ENCODE measurements at places on chromosomes 11 and 22.

GRCh38 chr11:105208019-105208418, 68.5 kb upstream of the CARD18 start:
- DNase-seq, result no peak

DNA sequence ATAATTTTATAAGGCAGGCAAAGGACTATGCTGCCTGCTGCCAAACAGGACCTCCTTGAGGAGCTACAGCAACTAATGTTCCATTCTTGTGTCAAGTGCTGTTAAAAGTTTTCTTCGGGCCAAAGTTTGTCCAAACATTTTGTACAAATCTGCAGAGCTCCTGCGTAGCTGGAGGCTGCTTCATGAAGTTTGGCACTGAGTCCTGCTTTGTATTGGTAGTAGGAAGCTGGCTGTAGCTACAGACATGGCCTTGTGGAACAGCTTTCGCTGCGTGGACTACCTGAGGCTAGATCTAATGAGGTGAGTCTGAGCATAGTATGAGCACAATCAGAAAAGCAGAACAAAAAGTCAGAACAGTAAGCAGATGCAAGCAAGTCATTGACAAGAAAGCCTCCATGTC, 528.1 kb downstream of the DLG2 start:
- DNase-seq, result peak; percentile 6

- no peak for DNase-seq
These were observed 91.9 kb downstream of the WT1 start for GRCh38 chr11:32343325-32344008.

DNA sequence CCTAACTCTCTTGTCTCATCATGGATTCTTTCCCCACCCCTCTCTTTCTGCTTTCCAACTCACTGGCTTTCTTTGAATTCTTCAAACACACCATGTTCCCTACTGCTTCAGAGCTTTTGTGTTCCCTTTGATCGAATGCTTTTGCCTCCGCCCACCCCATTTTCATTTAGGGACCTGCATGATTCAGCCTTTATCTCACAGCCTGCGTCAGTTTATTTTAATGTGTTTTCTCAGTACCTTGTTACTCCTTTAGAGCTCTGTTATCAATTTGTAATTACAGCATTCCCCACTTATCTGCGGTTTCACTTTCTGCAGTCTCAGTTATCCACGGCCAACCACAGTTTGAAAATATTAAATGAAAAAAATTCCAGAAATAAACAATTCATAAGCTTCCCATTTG, 451.3 kb downstream of the METTL15 start:
- peak; percentile 33 for DNase-seq

DNA sequence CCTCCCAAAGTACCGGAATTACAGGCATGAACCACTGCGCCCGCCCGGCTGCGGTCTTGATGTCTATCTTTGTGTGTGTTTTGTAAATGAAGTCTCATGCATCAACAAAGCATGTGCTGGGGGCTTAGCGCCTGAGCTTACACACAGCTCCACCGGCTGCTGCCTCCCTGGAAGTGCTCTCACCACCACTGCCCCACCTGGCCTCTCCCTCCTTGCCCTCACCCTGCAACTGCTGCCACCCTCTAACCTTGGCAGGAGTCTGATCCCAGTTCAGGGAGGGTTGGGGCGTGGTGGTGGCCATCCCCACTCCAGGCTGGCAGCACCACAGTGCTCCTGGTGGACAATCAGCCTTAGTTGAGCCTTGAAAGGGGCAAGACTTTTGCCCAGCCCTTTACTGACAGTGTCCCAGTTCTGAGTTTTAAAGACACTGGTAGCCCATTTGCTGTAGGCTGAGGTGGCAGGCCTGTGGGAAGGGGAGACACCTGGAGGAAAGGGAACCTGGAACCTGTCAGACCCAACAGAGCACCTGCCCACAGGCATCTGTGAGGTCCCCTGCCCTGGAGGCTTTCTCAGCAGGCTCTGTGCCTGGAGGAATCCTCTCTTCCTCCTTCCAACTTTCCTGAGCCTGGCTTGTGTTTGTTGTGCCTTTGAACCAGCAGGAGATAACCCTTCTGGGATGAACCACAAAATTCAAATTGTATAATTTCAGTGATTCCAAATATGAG, 42.4 kb upstream of the WEE1 start:
- no peak for DNase-seq

GRCh38 chr11:92536883-92537282, 312.3 kb downstream of the FAT3 start:
- DNase-seq, result no peak

DNA sequence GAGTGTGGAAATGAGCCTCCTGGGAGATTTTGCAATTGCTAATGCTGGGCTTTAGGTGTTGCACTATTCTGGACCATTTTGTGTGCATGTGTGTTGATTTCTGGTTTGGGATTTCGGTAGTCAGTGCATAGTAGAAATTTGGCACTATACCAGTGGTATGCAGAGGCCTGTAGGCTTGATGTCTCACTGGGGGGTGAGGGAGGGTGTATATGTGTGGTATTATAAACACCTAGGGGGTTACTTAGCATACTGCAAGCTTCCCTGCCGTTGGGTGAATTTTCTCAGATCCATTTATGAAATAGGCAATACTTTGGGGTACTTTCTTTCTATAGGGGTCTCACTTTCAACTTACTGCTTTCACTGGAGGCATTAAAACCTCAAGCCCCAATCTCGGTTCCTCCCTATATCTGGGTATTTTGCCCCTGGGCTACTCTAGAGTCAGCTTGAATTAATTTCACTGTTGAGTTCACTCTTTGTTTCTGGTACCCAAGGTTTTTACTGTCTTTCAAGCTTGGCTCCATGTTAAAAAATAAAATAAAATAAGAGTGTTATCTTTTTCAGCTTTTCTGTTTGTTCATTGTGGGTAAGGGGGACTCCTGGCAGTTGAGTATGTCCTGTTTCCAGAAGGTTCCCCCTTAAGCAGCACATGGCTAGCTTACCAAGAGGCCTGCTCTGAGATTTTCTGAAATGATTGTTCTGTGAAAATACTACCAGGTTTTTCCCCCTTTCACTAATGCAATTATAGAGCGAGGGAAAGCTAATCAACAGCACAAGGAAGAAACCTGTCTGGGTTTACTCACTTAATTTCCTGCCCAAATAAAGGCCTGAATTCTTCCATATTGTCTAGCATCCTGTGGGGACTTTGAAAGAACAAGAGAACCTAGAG, 45.8 kb downstream of the PPFIBP2 start:
- no peak for DNase-seq

- DNase-seq, result peak; percentile 67
These were observed 219.1 kb upstream of the CCDC179 start for GRCh38 chr11:23079382-23079813.

GRCh38 chr22:37817705-37818408, 5.3 kb upstream of the GALR3 start:
- peak; percentile 78 for DNase-seq

DNA sequence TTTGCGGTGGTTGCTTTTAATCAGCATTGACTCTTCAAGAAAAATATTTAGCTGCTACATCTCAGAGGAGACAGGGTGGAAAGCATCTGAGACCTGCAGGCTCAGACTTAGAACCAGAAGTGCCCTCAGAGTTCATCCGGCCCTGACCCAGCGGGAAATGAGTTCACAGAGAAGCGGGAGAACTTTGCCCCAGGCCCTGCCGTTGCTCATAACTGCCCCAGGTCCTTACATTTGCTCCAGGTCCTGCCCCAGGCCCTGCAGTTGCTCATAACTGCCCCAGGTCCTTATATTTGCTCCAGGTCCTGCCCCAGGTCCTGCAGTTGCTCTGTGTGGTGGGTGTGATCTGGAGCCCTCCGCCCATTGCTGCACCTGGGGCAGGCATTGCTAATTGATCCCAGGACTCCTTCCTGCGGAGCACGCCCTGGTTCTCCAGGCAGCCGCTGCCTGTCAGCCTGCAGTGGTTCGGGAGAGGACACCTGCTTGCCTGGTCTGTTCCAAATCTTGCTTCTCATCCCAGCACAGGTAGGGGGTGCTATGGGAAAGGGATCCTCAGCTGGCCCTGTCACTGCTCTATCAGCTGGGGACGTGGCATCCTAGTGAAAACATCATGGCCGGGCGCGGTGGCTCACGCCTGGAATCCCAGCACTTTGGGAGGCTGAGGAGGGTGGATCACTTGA, 58.1 kb upstream of the PPP6R3 start:
- no peak for DNase-seq

DNA sequence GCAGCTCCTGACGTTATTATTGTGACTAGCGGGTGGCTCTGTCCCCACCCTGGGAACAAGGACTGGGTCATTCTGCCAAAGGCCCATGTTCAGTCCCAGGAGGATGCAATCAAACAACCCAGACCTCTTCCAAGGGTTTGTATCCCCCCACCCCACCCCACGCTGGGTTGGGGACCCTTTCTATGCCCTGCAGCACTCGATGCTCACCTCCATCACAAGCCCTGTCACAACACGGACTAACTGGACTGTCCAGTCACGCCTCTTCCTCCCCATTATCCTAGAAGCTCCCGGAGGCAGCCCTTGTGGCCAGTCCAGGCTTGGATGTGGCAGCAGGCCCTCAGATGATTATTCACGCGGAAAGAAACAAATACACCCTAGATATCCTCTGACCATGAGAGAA, 3.7 kb downstream of the SHANK2 start:
- DNase-seq, result no peak

DNA sequence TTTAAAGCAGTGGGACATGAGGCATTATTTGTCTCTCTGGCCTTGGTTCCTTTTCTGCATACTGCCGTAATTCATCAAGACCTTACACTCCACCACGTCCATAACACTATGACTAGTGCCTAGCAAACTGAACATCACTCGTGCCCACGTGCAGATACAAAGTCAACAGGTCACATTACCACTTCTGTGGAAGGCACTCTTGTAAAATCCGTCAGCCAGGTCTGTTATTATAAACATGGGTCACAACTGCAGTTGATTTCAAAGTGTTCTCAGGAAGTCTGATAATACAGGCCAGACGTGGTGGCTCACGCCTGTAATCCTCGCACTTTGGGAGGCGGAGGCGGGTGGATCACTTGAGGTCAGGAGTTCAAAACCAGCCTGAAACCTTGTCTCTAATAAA, 14.1 kb downstream of the VSIG10L2 start:
- no peak for DNase-seq

DNA sequence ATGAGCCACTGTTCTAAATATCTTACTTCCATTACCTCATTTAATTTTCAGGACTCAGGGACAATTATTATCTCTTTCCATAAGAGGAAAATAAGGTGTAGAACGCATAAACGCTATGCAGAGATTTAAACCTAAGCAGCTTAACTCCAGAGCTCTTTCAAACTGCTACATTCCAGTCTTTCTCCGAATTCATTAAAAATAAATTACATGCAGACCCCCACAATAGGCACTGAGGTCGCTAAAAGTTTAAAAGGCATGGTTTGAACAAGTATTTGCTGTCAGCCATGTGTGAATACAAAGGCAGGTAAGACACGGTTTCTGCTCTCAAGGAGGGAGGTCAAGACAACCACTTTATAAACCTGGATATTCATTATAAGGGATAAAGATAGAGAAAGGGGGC, 983 bp downstream of the NARS2 start:
- no peak for DNase-seq

DNA sequence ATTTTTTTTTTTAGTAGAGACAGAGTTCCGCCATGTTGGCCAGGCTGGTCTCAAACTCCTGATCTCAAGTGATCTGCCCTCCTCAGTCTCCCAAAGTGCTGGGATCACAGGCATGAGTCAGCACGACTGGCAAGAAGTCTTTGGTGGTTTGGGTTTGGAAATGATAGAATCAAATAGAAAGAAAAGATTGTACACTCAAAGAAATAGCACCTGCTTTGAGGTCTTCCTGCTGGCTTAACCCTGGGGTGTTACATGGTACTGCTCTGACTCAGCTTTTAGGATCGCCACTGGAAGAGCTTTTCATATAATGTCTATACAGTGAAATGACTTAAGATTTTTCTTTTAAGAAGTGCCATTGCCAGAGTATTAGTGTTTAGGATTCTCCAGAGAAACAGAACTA, 50.2 kb downstream of the JAM3 start:
- peak; percentile 91 for DNase-seq

- DNase-seq, result no peak
These were observed 56.1 kb upstream of the GNAZ start for GRCh38 chr22:23014250-23014649.

DNA sequence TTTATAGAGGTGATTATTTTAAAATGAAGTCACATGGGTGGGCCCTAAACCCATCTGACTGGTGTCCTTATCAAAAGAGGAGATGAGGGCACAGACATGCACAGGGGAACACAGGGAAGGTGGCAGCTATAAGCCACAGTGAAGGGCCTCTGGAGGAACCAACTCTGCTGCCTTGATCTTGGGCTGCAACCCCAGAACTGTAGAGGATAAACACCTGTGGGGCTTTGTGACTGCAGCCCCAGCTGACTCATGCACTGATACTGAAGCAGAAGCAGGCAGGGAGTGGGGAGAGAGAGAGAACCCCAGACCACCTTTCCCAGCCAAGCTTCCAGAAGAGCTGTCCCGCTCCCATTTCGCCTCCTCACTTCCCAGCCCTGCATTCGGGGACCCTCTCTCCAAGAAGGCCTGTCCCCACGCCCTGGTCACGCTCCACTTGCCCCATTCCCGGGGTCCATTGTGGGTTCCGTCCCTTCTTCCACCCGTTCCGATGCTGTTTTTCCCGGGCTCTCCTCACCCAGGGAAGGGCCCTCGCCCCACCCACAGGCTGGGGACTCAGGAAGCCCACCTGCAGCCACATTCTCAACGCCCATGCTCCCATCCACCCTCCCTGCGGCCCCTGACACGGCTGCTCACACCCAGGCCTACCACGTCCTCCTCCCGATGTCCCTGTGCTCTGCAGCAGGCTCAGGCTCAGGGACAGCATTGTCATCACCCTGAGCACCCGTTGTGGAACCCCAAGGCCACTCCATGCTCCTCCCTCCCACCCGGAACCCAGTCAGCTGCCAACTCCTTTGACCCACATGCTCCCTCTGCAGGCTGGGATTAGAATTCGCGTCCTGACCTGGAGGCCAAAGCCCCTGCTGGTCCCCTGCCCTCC, 90.8 kb upstream of the SHANK2 start:
- DNase-seq, result no peak

- DNase-seq, result no peak
These were observed 73.9 kb downstream of the SPON1 start for GRCh38 chr11:14036469-14036868.

- DNase-seq, result no peak
These were observed 24.4 kb downstream of the HORMAD2 start for GRCh38 chr22:30104501-30105156.

DNA sequence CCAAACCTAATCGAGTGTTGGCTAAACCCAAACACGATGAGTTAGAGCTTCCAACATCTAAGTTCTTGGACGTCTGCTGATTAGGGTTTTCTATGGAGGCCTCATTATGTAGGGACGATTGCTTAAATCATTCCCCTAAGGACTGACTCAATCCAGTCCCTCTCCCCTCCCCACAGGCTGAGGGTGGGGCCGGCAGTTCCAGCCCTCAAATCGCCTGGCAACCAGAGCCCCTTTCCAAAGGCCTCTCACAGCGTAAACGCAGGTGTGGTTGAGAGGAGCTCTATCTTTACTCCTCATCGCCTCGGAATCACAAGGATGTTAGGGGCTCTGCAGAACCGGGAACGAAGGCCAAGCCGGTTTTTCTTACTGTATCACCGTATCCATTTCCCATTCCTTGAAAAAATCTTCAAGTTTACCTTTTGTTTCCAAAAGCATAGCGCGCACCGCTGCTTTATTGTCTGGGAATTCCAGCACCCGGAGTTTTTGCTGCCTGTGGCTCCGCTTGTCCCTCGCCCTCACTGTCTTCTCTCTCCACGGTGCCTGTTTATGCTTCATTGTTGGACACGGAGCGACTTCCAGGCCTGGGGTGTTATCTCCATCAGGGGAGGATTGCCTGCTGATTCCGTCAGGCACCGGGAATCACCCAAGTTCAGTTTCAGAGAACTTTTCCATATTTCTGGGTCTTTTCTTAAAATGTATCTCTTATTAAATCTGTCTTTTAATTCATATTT, 13.8 kb upstream of the IFITM3 start:
- DNase-seq, result no peak

GRCh38 chr11:102010776-102011494, 36.3 kb upstream of the CFAP300 start:
- DNase-seq, result peak; percentile 79

All from fibroblast of lung (primary cell).